ENCODE measurements at places on chromosomes 3 and 15.
A peak's percentile ranks its signal among the peaks of the same experiment; 100 is the strongest.

GRCh38 chr15:40302288-40302886 lies 5.3 kb downstream of the PLCB2 start:
- no peak for DNase-seq

DNA sequence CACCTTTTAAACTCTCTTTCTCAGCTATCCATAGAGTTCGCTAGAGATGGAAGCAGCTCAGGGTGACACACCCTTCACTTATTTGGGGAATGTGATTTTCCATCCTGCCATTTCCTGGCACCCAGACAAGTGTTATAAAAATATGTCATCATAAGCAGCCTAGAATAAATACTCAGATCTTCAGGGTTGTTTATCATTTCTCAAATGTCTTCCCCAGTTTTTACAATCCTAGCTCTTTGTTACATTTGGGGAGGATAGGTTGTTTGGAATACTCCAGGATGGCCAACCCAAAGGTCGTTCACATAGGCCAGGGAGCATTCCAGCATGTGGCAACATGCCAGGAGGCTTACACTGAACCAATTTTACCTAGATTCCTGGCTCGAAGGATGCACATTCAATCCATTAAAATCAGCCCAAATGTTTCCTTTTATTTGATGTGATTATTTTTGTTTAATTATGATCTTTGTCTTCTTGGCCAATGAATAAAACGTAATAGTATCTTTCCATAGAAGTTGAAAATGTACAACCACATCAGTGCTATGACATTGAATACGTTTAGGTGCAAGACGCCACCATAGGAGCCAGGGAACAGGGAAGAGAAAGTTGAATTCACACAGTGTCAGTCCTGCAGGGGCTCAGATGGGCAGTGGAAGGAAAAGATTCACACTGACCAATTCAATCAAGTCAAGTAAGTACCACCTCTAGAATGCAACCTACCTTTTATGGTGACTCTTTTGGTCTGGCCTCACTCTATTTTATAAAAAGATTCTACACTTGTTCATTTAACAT lies 537.7 kb upstream of the MDFIC2 start:
- DNase-seq: no peak

GRCh38 chr3:138359919-138360868 lies 11.8 kb downstream of the MRAS start:
- DNase-seq: no peak

DNA sequence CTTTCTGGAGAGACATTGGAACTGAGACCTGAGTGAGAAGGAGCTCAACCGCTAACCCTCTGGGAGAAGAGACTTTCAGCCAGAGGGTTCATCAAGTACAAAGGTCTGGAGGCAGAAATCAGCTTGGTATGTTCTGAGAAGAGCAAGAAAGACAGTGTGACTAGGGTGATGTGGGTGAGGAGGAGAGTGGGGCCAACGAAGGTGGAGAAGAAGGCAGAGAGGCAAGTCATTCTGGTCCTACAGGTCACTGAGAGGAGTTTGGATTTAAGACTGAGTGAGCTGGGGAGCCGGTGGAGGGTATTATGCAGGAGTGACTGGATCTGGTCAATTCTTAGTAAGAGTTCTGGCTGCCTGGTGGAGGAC lies 12.2 kb downstream of the XIRP1 start:
- DNase-seq: no peak

GRCh38 chr3:187264911-187265310 lies 26.6 kb downstream of the MASP1 start:
- DNase-seq: no peak

- no peak for DNase-seq
These were observed 271.4 kb downstream of the CLSTN2 start for GRCh38 chr3:140206196-140207040.

- no peak for DNase-seq
These were observed 40.0 kb upstream of the KBTBD8 start for GRCh38 chr3:66958067-66958466.

DNA sequence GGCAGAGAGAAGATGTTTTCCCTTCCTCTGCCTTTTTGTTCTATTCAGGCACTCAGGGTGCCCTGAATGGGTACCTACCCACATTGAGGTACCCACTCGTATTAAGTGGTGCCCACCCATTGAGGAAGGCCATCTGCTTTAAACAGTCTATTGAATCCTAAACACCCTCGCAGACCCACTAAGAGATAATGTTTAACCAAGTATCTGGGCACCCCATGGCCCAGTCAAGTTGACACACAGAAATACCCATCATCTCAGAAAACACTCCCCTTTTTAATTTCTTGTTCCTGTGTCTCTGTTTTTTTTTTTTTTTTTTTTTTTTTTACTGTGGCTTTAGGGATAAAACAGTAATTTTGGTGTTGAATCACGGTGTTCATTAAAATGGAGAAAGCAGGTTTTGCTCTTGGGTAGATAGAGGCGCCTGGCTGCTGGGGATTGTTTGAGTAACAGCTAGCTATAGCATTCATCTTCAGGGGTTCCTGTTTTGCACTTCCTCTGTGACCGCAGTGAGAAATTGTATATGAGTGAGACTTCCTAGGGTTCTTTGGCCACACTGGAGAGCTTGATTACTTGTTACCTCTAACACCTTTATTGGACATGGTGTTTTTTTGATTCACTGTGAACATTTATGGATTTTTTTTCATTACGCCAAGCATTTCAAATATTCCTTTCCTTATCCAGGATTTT lies 259.1 kb downstream of the PTPRG start:
- DNase-seq: no peak

DNA sequence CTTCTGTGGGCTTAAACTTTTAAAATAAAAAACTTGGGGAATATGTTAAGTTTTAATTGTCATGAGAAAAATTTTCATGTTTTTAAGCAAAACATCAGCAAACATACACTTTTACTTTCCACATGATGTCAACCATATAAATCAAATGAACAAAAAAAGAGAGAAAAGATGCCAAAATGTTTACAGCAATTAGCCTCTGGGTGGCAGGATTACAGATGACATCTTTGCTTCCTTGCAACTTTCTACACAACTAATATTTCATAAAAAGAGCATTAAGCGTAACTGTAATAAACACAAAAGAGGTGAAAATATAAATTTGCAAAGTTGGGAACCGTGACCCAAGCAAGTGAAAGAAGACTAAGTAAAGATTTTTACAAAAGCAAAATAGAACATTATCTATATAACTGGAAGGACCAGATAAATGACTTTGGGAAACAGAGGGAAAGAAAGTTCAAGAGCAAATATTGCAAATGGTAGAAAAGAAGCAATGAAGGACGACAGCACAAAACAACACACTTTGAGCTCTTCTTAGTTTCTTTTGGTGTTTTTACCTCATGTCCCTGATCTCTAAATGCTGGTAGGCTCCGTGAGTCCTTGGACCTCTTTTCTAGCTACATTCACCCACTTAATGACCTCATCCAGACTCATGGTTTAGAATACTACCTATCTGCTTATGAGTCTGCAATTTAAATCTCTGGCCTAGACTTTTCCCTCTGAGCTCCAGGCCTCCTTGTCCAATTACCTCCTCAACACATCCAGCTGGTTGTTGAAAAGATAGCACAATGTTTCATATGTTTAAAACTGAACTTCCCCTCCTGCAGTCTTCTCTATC lies 9.4 kb downstream of the TP53BP1 start:
- DNase-seq: no peak

GRCh38 chr3:191246630-191247029 lies 47.6 kb downstream of the OSTN start:
- no peak for DNase-seq

DNA sequence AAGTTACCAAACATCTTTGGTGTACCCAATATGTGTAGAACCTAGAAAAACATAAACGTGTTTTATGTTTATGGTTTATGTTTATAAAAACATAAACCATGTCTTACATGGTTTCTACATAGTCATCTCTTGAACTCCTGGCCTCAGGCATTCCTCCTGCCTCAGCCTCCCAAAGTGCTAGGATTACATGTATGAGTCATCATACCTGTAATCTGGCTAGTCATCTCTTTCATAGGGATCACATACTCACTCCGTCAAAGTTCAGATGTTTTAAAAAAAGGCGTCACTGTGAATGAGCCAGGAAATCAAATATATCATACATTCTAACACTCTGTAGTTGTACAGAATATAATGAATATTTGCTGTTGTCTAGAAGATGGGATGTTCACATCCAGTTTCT lies 178.6 kb downstream of the CPNE4 start:
- no peak for DNase-seq

- DNase-seq: peak; percentile 77
These were observed 18.5 kb downstream of the FSTL1 start for GRCh38 chr3:120432150-120432860.

GRCh38 chr15:34987609-34988026 lies 469 bp downstream of the ZNF770 start:
- no peak for DNase-seq

DNA sequence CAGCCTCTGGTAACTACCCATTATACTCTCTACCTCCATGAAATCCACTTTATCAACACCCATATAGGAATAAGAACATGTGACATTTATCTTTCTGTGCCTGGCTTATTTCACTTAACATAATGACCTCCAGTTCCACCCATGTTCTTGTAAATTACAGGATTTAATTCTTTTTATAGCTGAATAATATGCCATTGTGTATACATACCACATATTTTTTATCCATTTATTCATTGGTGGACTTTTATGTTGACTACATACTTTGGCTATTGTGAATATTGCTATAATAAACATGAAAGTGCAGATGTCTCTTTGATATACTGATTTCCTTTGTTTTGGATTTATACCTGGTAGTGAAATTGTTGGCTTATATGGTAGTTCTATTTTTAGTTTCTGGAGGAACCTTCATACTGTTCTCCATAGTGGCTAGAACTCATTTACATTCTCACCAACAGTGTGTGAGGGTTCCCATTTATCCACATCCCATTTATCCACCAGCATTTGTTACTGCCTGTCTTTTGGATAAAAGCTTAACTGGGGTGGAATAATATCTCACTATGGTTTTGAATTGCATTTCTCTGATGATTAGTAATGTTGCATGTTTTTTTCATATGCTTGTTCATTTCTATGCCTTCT lies 473.4 kb downstream of the TBL1XR1 start:
- DNase-seq: no peak

DNA sequence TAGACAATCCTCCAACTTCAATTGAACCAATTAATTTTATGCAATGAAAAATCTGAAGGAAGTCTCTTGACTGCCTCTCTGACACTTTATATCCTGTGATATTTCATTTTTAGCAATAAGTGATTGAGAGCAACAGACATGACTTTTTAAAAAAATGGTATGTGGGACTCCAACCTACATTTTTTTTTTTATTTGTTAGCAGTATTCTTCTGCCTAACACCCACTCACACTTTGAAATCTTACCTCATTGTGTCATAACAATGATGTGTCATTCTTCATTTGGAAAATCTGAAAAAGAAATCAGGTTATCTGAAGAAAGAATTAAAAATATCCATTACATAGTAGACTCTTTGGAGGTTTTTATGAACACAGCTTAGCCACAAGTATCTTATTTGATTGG lies 541.3 kb upstream of the KCNMB2 start:
- no peak for DNase-seq

Measured in iPS DF 6.9 (cell line).